Sciatic nerve (tissue), 2 donors: ENCODE measurements at places on chromosomes 5 and 9.

DNA sequence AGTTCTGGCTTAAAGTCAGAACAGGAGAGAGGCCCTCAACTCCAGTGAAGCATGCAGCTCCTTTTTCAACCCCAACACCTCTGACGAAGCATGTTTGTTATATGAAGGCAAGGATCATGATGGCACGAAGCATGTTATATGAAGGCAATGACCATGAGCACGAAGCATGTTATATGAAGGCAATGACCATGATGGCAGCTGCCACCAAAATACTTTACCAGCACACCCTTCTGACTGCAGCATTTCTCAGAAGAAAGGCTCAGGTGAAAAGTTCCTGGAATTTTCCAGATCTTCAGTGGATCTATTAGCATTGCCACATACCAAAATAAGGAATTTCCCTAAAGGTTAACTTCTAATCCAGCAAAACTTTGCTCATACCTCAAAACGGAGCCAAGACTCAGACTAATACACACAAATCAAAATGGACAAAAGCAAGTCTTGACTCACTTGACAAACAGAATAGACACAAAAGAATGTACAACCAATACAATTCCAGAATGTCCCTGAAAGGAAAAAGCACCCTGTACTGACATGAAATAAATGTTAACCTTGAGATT lies 217.4 kb downstream of the FANCC start:
- DNase-seq = no peak

GRCh38 chr9:111056538-111056937 lies 18.3 kb upstream of the LPAR1 start:
- DNase-seq = no peak

GRCh38 chr9:110588296-110588695 lies 8.8 kb upstream of the SVEP1 start:
- DNase-seq = no peak

- no peak for DNase-seq
These were observed 409.7 kb downstream of the ADGRV1 start for GRCh38 chr5:90968319-90968718.

DNA sequence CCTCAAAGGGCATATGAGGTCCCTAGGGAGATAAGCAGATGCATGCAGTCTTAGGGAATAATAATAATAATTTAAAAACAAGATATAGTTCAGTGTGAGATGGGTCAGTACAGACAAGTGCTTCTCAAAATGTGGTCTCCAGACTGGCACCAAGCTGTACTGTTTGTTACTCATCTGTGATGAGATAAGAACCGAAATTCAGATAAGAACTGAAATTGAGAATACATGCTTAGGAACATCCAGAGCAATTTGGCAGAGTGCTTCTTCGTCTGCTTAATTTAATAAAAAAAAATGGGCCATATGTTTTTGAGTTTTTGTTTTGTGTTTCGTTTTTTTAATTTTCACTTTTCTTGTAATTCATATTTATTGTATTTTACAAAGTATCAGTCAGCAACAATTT lies 86.5 kb upstream of the SGCD start:
- no peak for DNase-seq

DNA sequence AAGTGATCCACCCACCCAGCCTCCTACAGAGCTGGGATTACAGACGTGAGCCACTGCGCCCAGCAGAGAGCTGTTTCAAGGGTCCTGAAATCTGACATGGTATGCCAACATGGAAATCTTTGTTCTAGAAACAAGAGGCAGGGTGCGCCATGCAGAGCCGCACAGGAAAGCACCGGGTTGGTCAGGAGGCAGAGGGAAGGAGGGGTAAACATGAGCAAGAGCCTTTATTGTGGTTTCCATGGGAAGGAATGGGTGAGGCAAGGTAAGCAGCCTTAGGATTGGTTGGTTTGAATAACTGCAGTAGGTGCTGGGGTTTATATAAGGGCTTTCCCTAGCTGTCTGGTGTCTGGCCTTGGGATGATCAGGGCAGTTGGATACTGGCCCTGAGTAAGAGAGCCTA lies 5.5 kb upstream of the EXOSC2 start:
- DNase-seq = no peak

DNA sequence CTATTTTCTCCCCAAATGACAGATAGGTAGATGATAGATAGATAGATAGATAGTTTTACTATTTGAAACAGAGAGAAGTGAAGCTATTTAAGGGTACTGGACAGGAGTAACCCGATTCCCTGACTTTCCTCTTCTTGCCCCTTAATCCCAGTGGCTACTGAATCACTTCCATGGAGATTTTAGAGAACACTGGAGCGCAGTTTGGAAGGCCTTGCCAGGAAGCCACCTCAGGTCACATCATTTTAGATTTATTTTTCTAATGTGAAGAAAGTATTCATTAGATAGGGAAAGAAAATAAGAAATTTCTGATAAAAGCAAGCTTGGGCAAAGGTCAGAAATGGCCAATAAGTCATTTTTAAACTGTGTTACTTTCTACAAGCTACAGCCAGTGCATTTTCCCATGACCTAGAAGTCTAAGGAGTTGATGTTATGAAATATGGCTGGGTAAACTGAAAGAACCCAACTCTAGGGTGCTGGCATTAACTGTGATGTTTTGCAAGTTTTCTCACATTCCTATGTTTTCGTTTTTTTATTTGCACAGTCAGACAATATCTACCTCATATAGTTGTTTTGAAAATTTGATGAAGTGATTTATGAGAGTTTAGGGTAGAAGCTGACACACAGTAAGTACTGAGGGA lies 544.7 kb upstream of the PTGER4 start:
- DNase-seq = no peak
